ENCODE measurements at places on chromosomes 11 and 22. TPM values are rescaled to one million over a fixed set of nuclear protein-coding genes. Genes with fewer than 3 reads are reported as not detected.
A peak's percentile ranks its signal among the peaks of the same experiment; 100 is the strongest.

GRCh38 chr11:78419327-78419726 lies 1.7 kb upstream of the GAB2 start:
- no peaks in the 10 kb centered on the region for H3K27me3 ChIP-seq
- peak overlapping the region; percentile 88 for H3K4me3 ChIP-seq
- no peak overlapping the region for H3K27ac ChIP-seq
- no peaks in the 10 kb centered on the region for H3K36me3 ChIP-seq

DNA sequence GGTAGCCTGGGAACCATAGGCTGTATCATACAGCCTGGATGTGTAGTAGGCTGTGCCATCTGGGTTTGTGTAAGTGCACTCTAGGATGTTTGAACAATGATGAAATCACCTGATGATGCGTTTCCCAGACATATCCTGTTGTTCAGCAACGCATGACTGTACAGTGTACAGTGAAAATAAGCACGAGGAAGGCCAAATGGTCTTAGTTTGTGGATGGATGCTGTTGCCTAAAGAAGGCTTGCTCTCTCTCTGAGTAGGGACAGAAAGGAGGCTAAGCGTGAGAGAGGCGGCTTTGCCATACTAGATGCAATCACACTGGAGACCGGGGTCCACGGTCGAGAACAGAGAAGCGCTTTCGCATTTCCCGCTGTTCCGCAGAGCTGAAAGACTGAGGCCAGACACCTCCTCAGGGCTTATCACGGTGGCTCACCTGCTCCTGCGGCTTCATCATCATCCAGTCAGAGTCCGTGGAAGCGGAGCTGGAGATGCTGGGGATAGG lies 27.6 kb upstream of the APLP2 start:
- no peaks in the 10 kb centered on the region for H3K36me3 ChIP-seq
- no peak overlapping the region for H3K4me3 ChIP-seq
- H3K4me1 ChIP-seq, result peaks cover 7% of the 10 kb centered on the region
- no peaks in the 10 kb centered on the region for H3K27me3 ChIP-seq

DNA sequence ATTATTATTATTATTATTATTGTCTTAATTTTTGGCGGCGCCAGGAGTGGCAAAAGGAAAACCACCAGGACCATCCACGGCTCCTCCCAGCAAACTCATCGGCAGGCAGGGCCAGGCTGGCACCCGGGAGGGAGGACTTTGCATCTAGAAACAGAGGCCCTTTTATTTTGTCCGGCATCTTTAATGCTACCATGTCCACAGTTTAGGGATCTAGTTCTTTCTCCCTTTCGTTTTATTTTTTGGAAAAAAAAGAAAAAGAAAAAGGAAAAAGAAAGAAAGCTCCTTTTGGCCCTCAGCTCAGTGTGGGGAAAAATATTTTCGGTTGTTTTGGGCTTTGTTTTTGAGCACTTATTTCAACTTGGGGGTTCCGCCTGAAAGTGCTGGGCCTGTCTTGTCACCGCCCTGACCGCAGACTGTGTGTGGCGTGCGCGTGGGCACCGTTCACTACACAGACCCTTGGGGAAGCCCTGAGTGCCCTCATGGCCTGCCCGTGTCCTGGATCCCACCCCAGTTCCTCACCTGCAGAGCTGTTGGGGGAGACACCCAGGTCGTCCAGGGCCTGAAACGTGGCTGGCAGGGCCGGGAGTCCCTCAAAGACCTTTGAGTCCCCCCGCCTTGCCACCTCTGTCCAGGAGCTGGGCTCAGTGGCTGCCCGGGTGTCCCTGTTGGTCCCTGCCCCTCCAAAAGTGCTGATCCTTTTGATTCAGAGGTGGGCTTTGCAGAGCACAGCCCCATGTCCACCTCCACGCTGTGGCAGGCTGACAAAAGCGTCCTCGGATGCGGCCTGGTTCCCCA lies 69.1 kb upstream of the PPARA start:
- H3K27ac ChIP-seq, result no peak overlapping the region
- no peaks in the 10 kb centered on the region for H3K4me1 ChIP-seq
- H3K4me3 ChIP-seq, result no peak overlapping the region
- peaks cover 45% of the 10 kb centered on the region for H3K27me3 ChIP-seq
- H3K36me3 ChIP-seq, result no peaks in the 10 kb centered on the region

GRCh38 chr11:33027233-33027632 lies 11.6 kb downstream of the DEPDC7 start:
- no peak overlapping the region for H3K4me3 ChIP-seq
- H3K27me3 ChIP-seq, result peaks cover 8% of the 10 kb centered on the region
- no peak overlapping the region for H3K27ac ChIP-seq

DNA sequence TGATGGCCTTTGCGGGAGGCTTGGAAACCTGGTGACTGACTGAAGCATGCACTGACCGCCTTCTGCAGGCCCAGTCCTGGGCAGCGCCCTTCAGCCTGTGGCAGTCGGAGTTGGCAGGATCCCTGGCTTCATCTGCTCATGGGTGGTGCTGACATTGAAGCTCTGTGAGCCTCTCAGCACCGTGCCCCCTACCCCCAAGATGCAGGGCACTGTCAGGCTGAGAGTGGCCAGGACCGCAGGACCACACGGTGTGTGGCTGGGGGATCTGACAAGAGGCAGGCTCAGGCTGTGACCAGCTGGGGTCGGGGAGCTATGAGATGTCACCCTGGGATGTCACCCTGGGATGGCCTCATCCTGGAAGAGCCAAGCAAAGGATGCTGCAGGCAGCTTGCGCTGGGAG lies 32.7 kb downstream of the TBC1D22A start:
- no peak overlapping the region for H3K4me3 ChIP-seq
- H3K27me3 ChIP-seq, result no peaks in the 10 kb centered on the region
- no peak overlapping the region for H3K27ac ChIP-seq

DNA sequence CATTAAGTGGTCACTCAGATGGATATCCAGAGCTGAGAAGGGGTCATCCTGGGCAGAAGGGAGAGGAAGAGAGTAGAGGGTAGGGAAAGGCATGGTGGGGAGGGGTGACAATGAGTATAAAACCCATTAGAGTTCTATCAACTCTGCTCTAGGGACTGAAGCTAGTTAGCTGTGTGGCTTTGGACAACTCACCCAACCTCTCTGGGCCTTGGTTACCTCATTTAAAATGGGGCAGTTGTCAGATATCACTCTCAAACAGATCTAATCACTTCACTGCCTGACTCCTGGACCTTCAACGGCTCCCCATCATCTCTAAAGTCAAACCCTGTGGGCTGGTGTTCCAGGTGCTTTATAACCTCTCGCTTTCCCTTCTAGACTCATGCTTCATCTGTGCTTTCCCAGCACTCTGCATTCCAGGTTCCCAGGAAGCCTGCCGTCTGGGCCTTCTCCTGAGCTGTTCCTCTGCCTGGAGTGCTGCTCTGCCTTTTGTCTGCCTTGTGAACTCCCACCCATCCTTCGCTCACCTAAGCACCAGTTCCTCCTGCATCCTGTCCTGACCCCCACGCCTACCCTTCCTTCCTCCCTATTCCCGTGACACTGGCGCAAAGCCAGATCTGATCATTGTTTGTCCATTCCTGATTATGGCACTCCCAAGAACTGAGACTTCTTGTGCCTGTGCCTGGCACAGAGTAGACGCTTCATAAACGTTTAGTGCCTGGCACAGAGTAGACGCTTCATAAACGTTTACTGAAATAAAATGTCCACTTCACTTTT lies 22.3 kb upstream of the KCNJ11 start:
- H3K27ac ChIP-seq, result peak overlapping the region; percentile 3
- H3K27me3 ChIP-seq, result peaks cover 4% of the 10 kb centered on the region
- H3K36me3 ChIP-seq, result no peaks in the 10 kb centered on the region
- H3K4me1 ChIP-seq, result peaks cover 11% of the 10 kb centered on the region
- H3K4me3 ChIP-seq, result no peak overlapping the region

DNA sequence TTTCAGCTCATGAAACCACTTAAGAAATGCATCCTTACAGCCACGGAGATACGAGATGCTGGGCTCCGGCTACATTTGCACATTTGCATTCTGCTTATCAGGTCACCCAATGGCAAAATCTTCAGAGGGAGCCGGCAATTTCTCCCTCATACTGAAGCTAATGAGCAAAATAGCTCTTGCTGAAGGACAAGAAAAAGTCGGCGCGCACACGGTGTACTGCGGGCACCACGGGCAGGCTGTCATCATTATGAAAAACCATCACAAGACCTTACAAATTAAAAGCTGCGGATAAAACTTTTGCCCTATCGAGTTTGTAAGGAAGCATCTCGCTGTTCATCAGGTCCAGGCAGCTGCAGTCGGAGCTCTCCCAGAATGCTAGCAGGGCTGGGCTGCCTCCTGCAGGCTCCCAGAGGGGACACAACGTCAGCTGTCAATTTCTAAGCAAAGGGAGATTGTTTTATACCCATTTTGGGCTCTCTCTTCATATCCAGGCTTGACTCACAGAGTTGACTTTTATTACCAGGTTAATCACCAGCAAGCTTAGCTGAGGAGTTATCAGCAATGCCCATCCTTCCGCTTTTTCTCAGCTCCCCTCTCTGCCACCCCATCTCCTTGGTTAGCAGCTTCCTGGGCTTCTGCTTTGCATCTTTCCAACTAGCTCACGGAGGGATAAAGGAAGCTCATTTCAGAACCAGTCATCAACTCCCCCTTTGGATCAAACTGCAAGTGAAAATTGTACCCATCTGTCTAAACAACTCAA lies 375.1 kb downstream of the OPCML start:
- no peaks in the 10 kb centered on the region for H3K36me3 ChIP-seq
- DNase-seq, result no peak
- H3K4me1 ChIP-seq, result peaks cover 3% of the 10 kb centered on the region
- H3K27ac ChIP-seq, result no peak overlapping the region

DNA sequence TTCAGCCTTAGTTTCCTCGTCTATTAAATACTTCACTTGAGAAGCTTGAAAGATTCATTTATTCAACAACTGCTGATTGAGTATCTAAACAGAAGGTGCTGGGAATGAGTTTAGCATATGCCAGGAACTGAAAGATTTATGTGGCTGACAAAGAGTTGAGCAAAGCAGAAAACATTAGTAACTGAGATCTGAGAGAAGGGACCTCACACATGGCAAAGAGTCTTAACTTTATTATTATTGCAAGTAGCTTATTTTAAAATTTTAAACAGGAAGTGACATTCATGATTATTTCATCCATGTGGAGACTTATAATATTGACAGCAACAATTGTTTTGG lies 133.6 kb downstream of the CASP12 start:
- H3K36me3 ChIP-seq, result no peaks in the 10 kb centered on the region
- H3K4me3 ChIP-seq, result no peak overlapping the region
- H3K4me1 ChIP-seq, result peaks cover 3% of the 10 kb centered on the region
- no peak for DNase-seq

DNA sequence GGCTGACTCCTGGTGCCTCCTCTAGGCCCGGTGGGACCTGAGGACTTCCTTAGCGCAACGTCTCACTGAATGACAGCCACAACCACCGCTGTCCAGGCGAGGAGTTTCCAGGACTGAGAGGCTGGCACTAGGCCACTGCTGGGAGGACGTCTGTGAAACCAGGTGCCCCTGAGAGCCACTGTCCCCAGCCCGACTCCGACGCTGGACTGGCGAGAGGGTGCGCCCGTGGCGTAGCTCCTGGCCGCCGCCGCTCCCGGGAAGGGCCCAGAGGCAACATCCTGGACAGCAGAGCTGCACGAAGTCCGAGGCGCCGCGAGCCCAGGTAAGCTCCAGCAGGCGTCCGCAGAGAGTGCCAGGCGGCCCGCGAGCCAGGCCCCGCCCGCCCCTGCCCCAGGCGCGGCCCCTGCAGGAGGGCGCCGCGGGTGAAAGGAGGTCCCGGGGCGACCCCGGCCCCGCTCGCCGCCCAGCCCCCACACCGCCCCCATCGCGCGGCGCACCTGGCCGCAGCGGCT lies 525 bp downstream of the DGCR2 start:
- peaks cover 34% of the 10 kb centered on the region for H3K4me1 ChIP-seq
- H3K4me3 ChIP-seq, result peak overlapping the region; percentile 83
- H3K27ac ChIP-seq, result peak overlapping the region; percentile 96
- no peaks in the 10 kb centered on the region for H3K27me3 ChIP-seq
- DNase-seq, result peak; percentile 47
- H3K36me3 ChIP-seq, result no peaks in the 10 kb centered on the region

DNA sequence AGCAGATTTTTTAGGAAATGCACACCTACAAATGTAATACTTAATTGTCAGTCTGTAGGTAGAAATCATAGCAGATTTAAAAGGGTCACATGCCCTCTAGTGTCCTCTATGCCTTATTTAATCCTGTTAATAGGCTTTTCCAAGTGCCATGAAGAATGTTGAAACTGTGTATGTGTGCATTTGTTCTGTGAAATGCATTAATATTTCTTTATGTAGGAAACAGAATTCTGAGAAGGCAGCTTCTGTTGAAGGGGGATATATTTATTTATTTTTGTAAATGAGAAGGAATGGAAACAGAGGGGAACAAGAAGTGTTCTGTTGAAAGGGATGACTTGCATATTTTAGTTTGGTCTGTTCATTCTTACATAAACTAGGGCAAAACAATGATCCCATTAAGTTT lies 51.0 kb downstream of the SVIP start:
- no peak for DNase-seq
- H3K4me3 ChIP-seq, result no peak overlapping the region
- no peaks in the 10 kb centered on the region for H3K36me3 ChIP-seq

DNA sequence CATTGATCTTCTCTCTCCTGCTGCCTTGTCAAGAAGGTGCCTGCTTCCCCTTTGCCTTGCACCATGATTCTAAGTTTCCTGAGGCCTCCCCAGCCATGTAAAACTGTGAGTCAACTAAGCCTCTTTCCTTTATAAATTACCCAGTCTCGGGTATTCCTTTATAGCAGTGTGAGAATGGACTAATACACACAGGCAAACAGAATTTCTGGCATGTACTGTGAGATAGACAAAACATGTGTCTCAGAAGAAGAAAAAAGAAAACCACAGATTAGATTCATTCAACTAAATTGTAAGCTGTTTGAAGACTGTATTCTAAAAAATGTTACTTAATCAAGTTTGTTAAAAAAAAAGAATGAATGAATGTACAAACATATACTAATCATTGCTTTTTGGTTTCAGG lies 1.5 kb upstream of the MMP20 start:
- peaks cover 3% of the 10 kb centered on the region for H3K4me1 ChIP-seq

GRCh38 chr11:32307471-32307870 lies 127.9 kb downstream of the WT1 start:
- H3K36me3 ChIP-seq, result no peaks in the 10 kb centered on the region
- no peak overlapping the region for H3K4me3 ChIP-seq
- H3K4me1 ChIP-seq, result peaks cover 5% of the 10 kb centered on the region
- DNase-seq, result no peak

DNA sequence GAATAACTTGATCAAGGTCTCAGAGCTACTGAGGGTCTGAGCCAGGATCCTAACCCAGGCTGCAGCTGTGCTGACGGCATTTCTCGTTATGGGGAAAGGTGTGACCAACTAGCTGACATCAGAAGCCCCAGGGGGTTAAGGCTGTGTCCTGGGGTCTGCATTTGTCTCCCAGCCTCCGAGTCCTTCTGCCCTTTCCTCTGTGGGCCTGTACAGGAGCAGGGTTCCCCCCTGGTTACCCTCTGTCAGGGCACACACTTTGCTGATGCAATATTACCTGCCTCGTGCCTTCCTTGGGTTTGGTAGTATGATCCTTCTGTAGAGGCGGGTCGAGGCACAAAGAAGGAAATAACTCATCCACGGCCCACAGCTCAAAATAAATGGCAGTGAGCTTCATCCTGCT lies 183.0 kb downstream of the TBC1D22A start:
- H3K27ac ChIP-seq, result no peak overlapping the region
- H3K4me3 ChIP-seq, result no peak overlapping the region
- peaks cover 5% of the 10 kb centered on the region for H3K4me1 ChIP-seq
- no peaks in the 10 kb centered on the region for H3K27me3 ChIP-seq
- DNase-seq, result no peak
- peaks cover 13% of the 10 kb centered on the region for H3K36me3 ChIP-seq

Gene CEND1
- not detected for total RNA-seq

Gene ANKK1
- total RNA-seq, result 0.41 TPM

Gene MB
- not detected for total RNA-seq

Gene PPP6R3
- 124 TPM for total RNA-seq

Gene CASP1
- not detected for total RNA-seq

Gene P2RY6
- total RNA-seq, result 0.14 TPM

Gene DRD4
- total RNA-seq, result 2.7 TPM

Gene DDI1
- not detected for total RNA-seq

Gene TYR
- not detected for total RNA-seq

All from progenitor cell of endocrine pancreas (in vitro differentiated cells).